Stimulated activated CD8-positive, alpha-beta memory T cell treated with anti-CD3 and anti-CD28 coated beads, Interleukin-15, amount 100 ng/mL, for 24 hours (primary cell): ENCODE measurements at places on chromosomes 6 and 20.

DNA sequence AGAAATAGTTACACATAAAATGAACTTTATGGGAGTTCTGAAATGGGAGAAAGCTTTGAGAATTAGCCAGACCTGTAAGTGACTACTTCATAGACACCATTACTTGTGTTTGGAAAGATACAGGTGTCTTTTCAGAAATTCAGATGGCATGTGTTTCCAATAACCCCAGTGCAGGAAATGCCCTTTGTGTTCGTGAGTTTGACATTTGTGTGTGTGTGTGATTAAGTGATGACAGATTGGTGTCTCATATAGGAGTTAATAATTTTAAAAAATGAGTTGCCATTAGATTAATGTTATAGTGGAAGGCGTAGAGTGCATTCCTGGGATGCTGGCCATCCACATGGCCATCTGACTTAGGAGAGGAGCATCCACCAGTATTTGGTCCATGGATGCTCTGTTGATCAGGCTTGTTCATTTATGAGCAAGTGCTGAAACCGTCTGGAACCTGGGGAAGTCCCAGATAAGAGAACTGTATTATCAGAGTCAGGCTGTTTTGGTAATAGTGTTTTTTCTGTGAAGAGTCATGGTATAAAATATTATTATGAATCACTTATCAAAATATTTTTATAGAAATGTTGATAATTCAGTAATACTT lies 3.1 kb downstream of the STK4 start:
- DNase-seq: no peak

- DNase-seq: no peak
These were observed 15.9 kb downstream of the UNC5CL start for GRCh38 chr6:41023114-41023513.

DNA sequence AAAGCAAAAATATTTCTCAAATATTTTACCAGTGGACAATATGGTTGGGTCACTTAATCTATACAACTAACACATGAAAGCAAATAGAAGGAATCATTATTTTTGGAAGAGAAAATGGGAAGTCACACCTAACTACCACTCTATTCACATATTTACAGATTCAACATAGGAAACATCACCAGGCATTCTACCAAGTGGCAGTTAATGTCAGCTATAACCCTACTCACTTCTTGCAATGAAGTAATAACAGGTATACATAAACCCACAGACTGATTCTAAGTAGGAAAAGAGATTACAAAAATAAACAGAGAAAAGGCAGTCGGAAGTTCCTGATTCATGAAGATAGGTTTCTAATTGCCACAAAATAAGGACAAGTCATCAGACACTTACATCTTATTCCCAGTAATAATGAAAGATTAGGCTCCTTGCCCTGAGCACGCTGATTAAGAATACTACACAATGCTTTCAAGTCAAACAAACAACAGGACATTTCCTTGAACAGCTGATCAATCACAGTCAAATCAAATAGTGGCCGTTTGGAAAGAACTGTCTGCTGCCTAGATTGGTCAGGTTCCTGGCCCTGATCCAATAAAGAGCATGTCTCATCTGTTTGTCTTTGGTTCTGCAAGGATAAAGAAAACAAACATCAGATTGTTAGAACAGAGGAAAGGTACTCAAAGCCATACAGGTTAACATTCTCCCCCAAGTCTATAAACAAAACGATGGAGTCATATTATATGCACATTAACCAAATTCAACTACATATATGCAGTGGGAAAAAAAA lies 79.2 kb upstream of the PLN start:
- DNase-seq: no peak

DNA sequence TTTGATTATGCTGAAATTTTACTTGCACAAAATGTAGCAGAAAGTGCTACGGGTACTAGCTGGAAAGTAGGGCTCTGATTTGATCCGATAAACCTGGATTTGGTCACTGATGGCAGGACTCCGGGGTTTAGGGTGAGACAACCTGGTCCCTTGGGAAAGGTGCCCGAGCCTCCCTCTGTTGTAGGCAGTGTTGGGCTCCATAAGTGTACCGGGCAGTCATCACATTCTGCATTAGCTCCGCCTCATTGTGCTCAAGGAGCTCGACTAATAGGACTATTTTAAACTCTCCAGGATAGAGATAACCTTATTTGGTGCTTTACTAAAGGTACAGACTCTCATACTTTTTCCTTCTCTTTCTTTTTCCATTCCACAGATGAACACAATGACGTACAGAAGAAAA lies 117.6 kb downstream of the UTRN start:
- no peak for DNase-seq

GRCh38 chr20:50219600-50219999 lies 29.0 kb downstream of the CEBPB start:
- DNase-seq: no peak

- no peak for DNase-seq
These were observed 8.7 kb downstream of the HLA-DPA1 start for GRCh38 chr6:33064723-33065122.

DNA sequence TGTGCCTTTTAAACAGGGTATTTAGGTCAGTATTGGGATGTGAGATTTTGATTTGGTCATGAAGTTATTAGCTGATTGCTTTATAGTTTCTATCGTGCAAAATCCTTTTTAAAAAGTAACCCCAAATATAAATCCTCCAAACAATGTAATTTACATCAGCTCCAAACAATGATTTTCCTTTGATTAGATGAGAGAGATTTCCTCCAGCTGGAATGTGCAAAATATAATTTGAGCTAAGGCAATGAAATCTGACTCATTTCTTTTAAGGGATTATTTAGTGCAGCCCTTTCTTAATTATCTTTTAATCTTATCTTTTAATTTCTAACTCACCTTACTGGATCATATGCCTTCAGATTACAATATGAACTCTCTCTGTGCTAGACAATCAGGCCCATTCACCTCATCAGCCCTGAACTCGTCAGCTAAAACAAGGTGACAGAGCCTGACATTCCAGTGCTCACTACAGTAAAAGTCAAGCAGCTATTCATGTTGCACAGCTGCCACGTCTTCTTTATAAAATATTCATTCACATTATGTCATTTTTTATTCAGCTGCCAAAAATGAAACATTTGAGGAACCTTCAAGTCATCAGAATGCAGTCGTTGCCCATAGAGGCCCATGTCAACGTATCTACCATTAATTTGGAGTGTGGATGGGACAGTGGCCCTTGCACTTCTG lies 440.1 kb downstream of the CBLN4 start:
- no peak for DNase-seq

GRCh38 chr6:135438907-135439535 lies 58.5 kb downstream of the AHI1 start:
- DNase-seq: no peak

DNA sequence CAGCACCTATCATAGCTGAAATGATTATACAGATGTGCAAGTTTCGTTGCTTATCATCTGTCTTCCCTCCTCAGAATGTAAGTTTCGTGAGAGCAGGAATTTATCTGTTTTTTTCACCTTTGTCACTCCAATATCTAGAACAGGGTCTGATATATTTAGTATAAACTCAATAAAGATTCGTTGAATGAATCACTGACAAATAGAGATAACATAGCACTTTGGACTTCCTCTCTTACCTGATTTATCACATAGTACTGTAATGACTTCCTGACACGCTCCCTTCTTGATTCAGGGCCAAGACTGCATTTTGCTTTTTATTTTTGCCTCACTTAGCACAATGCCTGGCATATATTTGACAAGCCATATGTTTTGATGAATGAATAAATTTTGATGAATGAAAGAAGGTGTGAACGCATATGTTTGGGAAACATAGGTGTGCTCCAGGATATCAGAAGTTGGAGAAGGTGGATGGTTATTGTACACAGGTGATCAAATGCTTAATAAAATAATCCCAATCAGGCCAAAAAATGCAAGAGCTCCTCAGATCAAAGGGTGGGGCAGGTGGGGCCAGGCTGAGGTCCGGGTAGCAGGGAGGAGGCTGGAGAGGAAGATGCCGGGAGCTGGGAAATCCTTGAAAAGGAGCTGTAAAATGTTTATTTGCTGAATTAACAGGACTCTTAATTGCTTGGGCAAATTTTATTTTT lies 33.0 kb downstream of the PIM1 start:
- no peak for DNase-seq

DNA sequence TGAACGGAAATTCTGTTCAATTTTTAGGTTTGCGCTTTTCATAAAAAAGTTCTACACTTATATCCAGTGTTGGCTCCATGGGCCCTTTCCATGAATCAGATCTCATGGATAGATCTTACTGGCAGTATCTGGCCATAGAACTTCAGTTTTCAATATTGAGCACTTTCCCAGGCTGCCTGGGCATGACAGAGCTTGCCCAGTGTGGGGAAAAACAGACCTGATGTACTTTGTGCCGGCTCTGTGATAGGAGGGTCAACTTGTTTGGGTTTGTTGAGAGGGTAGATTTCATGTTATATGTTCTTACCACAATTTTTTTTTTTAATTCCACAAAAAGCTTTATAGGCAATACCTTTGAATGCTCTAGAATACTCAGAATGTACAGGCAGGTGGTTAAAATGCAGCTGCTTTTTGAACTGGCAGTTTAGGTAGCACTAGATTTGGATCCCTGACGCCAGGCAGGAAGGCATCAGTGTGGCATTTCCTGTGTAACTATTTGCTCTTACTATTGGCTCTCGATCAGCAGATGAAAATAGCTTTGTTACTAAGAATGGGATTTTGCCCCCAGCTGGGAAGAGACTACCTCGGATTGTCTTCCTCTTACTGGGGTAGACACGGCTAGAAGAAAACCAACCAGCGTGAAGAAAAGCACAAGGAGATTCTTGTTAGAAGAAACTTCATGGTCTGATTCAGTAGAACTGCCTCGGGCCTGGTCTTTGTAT lies 404.9 kb upstream of the SOX4 start:
- no peak for DNase-seq

- DNase-seq: no peak
These were observed 99.3 kb upstream of the CHD6 start for GRCh38 chr20:41717483-41717882.

GRCh38 chr6:143747347-143747842 lies 69.6 kb downstream of the PHACTR2 start:
- DNase-seq: no peak
